ENCODE measurements at places on chromosomes 3 and 15.

GRCh38 chr15:49045751-49046219 is 461 bp downstream of the SECISBP2L start:
- DNase-seq: no peak

- DNase-seq: no peak
Measured at GRCh38 chr3:151351219-151351618, 21.9 kb upstream of the P2RY13 start.

DNA sequence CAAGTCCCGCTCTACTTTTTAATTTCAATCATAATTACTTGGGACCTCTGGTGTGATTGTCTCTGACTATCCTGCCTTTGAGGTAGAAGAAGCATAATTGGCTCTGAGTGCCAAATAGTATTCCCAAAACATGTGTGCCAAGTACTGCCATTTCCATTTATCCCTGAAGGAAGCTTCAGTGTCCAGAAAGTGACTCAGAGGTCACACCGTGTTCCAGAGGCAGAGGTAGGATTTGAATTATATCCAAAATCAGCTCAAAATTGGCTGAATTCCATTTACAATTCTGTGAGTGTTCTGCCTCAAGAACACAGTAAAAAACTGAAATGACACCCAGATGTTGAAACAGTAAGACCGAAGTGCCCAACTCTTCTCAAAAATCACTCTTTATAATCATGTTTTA is 255.3 kb downstream of the RSL24D1 start:
- DNase-seq: no peak

DNA sequence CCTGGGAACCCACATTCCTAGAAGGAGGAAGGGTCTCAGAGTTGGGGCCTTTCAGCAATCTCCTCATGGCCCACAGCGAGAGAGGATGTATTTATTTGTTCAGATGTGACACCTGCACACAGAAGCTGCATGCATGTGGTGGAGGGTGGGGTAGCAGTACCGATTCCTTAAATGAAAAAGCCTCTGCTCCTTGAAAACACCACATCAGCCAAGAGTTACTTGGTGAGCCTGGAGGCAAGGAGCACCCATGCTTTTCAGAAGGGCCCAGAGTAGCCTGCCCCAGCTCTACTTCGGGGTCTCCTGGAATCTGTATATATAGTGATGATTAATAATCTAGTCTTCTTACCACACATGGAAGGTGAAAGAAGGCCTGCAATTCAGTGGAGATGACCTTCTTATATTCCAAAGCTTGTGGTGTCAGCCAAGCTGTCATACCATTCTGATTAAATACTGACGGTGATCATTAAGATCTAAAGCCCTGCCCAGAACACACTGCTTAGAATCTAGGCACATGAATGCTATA is 33.5 kb downstream of the SEMA6D start:
- no peak for DNase-seq

GRCh38 chr3:9669720-9670432 is 20.6 kb downstream of the MTMR14 start:
- DNase-seq: no peak

DNA sequence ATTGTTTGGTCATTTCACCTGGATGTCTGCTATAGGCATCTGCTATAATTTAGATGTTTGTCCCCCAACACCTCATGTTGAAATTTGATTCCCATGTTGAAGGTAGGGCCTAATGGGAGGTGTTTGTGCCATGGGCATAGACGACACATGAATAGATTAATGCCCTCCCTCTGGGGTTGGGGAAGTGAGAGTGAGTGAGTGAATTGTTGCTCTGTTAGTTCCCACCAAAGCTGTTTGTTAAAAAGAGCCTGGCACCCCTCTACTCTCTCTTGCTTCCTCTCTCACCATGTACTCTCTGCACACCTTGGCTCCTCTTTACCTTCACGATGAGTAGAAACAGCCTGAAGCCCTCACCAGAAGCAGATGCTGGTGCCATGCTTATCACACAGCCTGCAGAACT is 23.9 kb upstream of the SORD start:
- DNase-seq: no peak

- DNase-seq: no peak
Measured at GRCh38 chr3:176687754-176688153, 509.5 kb downstream of the TBL1XR1 start.

DNA sequence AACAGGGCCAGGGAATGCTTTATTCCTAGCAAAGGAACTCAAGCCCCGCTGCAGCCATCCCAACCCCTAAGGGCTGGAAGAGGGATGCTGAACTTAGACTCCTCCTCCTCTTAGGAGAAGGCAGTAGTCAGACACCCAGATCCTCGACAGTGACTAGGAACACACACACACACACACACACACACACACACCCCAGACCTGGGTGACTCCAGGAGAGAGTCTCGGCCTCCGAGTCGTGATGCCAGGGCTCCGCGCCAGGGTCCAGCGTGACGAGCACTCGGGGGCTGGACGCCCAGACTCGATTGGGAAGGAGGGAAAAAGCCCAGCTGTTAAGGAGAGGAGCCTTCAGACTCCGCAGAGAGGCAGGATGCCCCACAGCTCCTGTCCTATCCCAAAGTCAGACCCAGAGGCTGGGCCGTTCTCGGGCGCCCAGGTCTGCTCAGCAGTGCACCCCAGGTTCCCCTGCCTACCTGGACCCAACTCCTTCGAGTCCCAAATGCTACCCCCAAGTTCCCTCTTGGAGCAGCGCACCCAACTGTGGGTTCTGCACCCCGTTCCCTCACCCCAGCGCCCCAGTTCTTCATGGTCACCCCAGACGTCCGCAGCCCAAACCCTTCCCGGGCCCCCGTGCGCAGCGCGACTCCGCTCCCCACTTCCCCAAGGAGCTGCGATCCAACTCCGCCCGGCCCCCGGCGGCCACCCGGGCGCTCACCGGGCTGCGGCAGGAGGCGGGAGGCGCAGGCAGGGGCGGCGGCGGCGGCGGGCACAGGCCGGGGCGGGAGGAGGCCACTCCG is 421 bp downstream of the BMF start:
- no peak for DNase-seq

DNA sequence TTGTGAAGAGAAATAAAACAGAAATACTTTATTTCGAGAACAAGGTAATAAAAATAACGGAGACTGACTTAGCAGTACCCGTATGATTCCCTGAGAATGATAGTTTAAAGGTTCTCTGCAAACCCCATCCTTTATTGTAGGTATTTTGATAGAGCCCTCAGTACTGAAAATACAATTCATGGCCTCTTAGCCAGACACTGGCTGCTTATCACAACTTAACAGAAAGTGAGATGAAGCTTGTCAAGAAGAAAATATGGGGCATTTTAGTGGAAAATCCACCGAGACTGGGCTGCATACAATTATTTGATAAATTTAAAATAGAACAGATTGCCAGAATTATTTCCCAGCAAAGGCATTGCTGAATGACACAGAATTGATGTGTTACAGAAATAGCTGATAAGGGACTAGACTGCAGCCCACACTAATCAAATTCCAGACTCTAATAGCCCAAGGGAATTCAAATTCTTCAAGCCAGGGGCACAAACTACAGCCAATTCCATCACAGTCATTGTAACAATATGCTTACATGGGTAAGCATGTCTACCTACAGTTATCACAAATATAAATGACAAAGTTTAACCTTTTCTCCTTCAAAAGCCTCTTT is 521.9 kb downstream of the PLOD2 start:
- no peak for DNase-seq

DNA sequence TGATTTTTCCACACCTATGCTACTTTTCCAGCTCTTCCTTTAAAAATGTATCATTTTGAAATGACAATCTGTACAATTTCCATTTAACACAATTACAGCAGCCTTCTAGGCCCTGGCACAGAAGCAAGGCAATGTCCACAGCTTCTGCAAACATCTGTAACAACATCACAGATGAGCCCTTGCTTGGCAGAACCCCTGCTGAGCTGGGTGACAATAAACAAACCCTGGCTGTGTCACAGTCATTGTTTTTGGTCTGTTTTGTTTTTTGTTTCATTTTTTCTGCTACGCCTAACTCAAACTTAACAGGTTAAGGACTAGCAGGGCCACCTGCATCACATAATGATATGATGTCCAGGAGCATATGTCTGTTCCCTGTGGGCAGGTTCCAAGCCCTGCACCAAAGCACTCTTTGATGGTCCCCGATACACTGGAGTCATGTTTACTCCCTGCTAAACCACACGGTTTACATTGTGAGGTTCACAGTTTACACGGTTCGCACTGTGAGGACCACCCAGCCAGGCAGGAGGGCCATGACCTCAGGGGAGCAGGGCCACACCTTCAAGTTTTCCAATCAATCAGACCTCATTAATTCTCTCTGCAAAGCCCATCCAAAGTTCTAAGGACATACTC is 186.8 kb upstream of the CHRNA7 start:
- DNase-seq: no peak

GRCh38 chr3:12253516-12254343 is 35.1 kb upstream of the PPARG start:
- DNase-seq: no peak

GRCh38 chr15:91605576-91605975 is 247.9 kb upstream of the SLCO3A1 start:
- DNase-seq: no peak

DNA sequence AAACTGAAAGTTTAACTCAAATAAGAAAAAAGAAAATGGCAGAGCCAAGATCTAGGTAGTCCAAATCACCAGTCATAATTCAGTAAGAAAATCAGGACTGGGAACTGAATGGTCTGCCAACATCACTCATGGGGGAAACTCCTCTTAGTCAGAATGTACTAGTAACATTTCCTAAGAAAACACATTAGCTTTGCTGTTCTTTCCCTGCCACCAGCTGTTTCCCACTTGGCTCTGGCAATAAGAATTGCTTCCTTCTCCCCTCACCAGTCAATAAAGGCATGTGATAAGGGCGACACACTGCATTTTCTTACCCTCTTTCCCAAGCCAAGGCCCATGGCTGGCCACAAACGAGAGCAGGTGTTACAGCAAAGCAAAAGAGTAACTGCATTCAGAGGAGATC is 46.1 kb downstream of the PIK3R4 start:
- no peak for DNase-seq

DNA sequence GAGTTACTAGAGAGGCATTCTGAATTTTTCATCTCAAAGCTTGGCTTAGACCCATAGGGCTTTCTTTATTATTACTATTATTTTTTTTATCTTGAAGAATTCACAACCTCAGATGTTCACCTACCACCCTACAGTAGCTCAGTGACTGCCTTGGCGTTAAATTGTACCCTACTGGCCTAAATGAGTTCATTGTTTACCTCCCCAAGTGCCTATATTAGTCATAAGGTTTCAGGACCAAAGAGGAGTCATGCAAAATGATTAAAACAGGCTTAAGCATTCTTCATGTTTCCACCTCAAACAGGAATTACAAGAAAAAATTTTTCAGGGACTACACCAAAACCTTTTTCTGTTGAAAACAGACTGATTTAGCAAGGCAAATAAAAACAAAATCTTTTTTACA is 751.5 kb downstream of the SQOR start:
- no peak for DNase-seq

DNA sequence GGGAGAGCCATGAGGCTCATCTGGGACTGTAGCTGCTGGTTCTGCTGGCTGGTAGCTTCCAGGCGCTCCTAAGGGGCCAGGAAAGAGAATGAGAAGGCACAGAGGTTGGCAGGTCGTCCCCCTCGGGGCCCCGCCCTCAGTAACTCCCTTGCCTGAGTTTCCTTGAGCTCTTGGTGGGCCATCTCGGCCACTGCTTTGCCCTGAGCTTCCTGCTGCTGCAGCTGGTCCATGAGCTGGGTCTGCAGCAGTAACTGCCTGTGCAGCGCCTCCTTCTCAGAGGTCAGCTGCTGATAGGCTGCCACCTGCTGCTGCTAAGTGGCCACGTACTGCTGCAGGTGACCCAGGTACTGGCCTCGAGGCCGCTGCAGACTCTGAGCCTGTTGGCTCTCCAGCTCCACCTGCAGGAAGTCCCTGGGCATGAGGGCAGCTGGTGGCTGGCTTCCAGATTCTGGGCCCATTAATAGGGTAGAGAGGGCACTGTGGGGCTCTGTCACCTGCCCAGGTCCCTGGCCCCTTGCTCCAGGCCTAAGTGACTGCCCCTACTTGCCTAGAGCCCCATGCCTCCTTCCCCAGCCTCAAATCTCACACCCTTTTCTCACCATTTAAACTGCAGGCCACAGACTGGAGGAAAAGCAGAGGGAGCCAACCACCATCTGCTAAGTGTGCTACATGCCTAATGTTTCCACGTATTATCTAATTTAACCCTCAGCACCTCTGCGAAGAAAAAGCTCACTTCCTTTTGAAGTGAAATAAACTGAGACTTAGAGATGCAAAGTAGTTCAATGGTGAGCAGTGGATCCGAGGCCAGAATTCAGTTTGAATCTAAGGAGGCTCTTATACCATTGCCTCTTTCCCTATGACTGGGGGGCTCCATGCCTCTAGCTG is 10.8 kb upstream of the VPS33B start:
- no peak for DNase-seq

DNA sequence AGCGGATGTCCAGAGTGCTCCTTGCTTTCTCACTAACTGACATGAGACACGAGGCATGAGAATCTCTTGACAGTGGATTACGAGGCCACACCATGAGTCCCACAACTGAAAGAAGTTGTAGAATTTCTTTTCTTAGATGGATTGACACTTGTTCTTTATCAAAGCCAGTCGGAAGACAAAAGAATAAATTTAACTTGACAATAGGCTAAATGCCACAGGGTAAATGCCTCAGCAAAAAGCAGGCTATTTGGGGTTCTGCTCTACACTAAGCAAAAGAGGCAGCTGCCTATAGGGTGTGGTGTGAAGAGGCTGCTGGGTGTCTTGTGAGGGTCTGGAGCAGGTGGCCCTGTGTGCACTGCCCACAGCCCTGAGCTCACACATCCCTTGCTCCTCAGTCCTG is 135.1 kb upstream of the SEMA6D start:
- DNase-seq: no peak

GRCh38 chr15:99312794-99313193 is 61.5 kb downstream of the LRRC28 start:
- DNase-seq: no peak

DNA sequence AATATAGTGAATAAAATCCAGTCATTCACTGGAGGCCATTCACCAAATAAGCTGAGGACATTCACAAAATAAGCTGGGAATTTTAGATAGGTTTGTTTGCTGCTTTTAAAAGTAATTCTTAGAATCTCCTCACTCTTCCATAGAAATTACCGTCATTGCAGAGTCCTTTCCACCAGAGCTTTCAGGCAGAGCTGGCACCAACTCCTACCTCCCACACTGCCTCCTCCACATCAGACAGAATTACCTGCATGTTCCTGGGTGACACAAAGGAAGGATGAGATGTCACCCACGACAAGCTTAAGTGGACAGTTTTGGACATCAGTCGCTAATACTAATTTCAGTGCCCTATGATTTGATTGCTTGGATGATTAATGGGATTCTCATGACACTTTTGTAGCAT is 1113.2 kb downstream of the IGSF11 start:
- no peak for DNase-seq

DNA sequence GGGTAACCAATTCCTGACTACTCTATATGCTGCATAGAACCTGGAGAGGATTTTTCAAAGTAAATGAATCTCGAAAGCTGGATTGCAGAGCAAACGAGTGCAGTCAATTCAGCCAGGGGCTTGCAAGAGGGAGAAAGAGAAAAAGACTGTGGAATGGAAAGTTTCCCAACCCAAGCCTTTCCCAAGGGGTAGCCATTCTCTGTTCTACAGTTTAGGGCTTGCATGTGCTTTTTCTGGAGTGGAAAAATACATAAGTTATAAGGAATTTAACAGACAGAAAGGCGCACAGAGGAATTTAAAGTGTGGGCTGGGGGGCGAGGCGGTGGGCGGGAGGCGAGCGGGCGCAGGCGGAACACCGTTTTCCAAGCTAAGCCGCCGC is 511 bp upstream of the RARB start:
- DNase-seq: no peak

GRCh38 chr3:131050001-131050400 is 23.3 kb downstream of the NEK11 start:
- no peak for DNase-seq

- no peak for DNase-seq
Measured at GRCh38 chr3:20458994-20459716, 273.1 kb upstream of the SGO1 start.

GRCh38 chr3:157225001-157225400 is 65.1 kb upstream of the CCNL1 start:
- no peak for DNase-seq

Measured in stimulated activated CD4-positive, alpha-beta T cell treated with anti-CD3 and anti-CD28 coated beads, Interleukin-1b, Interleukin-23, amount 100 ng/mL, for 1 hour (primary cell).